ENCODE measurements at places on chromosomes 5 and 9. TPM values are rescaled to one million over a fixed set of nuclear protein-coding genes. Genes with fewer than 3 reads are reported as not detected.

The ITK gene
- not detected for total RNA-seq

The TRIM36 gene
- 5.4 TPM for total RNA-seq

The CCIN gene
- 1.2 TPM for total RNA-seq

The NDOR1 gene
- total RNA-seq, result 15.4 TPM

The PROB1 gene
- 6.2 TPM for total RNA-seq

- no peak for DNase-seq
Observed at GRCh38 chr9:26567976-26568375, 324.6 kb downstream of the CAAP1 start.

DNA sequence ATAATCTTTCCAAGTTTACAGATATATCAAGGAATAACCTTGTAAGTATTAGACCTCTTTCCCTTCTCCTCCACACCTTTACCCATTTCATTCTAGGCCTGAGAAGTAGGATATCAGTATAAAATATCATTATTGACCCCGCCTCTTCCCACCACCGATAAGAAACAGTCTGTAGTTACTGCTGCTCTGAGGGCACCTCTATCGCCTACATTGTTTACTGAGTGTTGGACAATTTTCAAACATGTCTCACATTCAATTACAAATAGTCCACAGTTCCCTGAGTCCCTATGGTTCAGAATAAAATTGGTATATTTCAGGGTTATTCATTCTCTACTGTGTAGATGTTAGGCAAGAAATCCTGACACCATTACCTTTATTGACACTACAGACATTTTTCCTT lies 73.4 kb downstream of the TEK start:
- no peak for DNase-seq

DNA sequence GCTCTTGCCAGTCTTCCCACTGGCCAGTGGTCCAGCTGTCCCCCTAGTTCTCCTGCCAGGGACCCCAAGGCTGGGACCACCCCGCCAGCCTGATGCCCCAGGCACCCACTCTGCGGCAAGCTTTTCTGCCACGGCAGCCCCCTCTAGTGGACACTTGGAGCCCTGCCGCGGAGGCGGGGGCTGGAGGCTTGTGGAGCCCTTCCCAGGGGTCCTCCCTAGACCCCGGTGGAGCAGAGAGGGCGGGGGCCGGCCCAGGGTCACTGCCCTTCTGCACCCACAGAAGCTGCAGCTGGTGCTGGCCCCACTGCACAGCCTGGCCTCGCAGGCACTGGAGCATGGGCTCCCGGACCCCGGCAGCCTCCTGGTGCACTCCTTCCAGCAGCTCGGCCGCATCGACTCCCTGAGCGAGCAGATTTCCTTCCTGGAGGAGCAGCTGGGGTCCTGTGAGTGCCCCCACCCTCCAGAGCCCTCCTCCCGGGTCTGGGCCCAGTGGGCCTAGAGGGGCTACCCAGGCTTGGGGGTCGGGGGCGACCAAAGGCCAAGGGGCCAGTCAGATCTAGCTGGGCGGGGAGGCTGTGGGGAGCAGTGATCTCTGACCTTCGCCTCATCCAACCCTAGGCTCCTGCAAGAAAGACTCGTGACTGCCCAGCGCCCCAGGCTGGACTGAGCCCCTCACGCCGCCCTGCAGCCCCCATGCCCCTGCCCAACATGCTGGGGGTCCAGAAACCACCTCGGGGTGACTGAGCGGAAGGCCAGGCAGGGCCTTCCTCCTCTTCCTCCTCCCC lies 9.1 kb downstream of the EGFL7 start:
- no peak for DNase-seq

GRCh38 chr9:127380479-127380878 lies 16.5 kb upstream of the SLC2A8 start:
- DNase-seq, result no peak

- DNase-seq, result peak; percentile 34
Observed at GRCh38 chr5:61332358-61332749, 296 bp downstream of the ZSWIM6 start.

GRCh38 chr9:82799286-82799685 lies 263.7 kb downstream of the RASEF start:
- DNase-seq, result no peak

DNA sequence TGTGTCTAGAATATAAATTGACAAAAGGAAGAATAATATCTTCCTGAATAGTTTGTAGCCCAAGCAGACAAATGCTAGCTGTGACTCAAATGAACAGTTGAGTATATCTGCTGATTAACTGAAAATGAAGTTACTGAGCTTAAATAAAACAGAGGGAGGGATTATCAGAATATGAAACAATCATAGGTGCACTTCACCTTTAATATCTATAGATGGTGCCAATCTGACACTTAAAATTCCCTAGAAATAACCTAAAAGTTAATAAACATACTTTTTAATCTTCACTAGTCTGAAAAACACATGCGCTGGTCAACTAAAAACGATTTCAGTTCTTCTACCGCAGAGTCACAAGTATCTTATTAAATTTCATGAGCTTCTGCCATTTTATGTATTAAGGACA lies 280.8 kb upstream of the RASA1 start:
- DNase-seq, result no peak

GRCh38 chr5:78542321-78542840 lies 106.2 kb downstream of the LHFPL2 start:
- no peak for DNase-seq

GRCh38 chr9:97565262-97565661 lies 63.8 kb downstream of the TMOD1 start:
- no peak for DNase-seq

DNA sequence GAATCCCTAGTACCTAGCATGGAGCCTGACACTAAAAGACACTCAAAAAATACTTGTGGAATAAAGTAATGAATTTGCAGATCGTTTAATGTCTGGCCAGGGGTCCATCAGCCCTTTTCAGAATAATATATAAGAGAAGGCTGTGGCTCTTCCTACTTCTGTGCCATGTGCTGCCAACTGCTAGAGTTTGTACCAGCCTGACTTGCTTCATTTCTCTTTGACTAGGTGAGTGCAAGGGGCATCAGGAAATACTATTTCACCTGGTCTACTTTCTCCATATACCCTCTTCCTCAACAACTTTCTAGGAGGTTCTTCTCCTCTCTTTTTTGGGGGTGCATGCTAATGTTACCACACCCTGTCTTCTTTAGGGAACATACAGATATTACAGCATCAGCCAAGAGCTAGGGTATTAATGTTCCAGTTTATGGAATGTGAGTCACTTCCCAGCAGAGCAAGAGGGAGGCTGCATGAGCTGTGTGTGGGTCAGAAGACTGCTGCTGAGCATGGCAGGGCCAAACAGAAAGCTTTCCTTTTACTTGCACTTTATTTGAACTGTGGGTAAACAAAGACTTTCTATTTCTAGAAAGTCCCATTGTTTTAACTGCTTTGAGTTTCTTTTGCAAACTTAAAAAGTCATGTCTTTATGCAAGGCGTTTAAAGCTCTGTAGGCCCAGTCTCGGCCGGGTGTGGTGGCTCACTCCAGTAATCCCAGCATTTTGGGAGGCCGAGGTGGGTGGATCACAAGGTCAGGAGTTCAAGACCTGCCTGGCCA lies 158.9 kb downstream of the ADAMTSL1 start:
- DNase-seq, result peak; percentile 89

DNA sequence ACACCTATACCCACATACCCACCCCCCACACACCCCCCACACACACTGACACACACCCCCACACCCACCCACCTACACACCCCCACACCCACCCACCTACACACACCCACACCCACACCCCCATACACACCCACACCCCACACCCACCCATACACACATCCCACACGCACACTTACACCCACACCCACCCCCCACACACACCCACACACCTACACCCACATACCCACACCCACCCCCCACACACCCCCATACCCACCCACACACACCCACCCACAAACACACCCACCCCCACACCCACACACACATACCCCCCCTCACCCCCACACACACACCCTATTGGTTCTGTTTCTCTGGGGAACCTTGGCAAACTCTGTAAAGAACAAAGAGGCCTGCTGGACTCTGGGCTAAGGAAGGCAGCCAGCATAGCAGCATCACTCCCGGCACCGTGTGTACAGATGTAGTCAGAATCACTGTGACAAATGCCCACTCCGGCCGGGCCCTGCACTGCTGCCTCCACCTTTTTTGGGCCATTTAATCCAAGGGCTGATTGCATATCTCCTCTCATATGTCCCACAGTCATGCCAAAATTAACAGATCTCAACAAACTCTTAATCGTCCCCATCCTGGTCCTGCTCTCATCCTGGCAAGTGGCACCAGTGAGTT lies 42.3 kb downstream of the COL23A1 start:
- DNase-seq, result no peak

- no peak for DNase-seq
Observed at GRCh38 chr5:67053229-67053628, 143.4 kb downstream of the CD180 start.

GRCh38 chr5:119316906-119317305 lies 38.9 kb upstream of the TNFAIP8 start:
- no peak for DNase-seq

DNA sequence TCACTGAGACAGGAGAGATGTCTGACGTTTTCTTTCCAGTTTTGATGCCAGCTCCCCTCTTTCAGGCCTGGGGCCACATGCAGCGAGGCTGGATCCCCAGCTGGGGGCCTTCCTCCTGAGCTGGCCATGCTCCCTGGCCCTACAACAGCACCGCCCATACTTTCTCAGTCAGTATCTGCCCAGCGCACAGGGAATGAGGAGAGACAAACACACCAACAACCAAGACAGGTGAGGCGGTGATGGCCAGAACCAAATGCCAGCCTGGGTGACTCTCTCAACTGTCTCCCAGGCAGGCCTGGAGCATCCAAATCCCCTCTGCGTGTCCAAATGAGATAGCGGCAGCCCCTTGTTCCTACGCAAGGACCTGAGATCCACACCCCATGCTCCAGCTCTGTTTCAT lies 109.6 kb downstream of the ROR2 start:
- no peak for DNase-seq

GRCh38 chr5:163276466-163276865 lies 160.9 kb upstream of the CCNG1 start:
- no peak for DNase-seq

DNA sequence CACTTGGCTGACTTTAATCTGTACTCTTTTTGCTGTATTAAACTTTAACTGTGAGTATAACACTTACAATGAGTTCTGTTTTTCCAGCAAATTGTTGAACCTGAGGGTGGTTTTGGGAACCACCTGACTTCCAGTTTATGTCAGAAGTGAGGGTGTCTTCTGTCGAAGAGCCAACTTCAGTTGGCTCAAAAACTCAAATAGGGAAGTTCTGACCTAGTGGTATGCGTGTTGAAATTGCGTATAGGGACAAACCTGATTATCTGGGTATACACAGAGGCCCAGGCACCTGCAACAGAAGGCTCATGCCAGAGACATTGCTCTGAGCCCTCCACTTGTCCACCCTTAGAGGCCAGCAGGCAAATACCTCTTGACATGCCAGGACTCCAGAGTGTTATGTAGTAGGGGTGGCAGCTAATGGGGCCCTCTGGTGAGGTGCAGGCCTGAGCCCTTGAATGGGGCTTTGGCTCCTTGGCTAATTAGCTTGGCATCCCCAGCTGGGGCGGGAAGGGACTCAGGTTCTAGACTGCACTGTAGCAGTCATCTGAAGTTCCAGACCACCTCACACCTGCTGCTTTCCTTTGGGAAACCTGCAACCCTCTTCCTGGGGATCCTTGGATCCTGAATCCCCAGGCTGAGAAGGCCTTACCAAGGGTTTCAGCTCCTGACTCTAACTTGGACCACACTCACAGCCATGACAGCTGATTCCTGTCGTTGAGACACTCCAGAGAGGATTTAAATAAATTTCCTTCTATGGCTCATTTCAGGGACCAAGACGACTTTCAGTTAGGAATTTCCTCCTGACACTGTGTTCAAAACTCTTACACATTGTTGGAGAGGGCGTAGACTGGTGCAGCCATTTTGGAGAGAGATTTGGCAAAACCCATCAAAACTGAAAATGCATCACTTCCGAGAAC lies 189.6 kb downstream of the HSPA4 start:
- no peak for DNase-seq

- no peak for DNase-seq
Observed at GRCh38 chr9:121318631-121319382, 50.8 kb downstream of the GSN start.

- DNase-seq, result no peak
Observed at GRCh38 chr9:110874963-110875674, 163.2 kb downstream of the LPAR1 start.

DNA sequence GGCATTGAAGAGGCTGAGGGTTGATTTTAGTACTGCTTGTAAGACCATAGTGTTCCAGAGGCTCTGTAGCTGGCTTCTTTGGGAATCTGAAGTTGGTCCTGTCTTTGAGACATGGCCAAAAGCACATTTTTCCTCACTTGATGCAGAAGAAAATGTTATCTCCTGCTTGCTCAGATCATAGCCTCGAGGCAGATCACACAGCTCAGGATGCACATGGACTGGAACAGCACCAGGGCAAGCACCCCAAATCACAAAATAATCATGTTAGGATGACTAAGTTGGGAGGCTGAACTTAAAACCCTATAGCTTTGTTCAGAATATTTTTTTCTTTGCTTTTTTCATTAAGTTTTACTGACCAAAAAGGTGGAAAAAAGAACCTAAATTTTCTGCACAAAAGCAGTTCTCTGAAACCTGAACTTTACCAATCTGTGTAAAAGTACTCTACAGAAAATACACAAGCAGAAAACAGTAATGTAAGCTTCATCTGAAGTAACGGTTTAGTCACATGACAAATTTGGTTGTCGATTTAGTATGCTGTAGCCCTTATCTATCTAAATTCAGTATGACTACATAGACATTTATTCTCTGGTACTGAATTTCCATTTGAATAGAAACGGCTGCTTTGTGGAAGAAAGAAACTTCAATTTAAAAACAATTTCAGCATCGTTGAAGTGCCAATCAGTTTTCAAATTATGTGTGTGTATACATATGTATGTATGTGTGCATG lies 3.4 kb downstream of the KLHL9 start:
- DNase-seq, result no peak

- DNase-seq, result no peak
Observed at GRCh38 chr5:123298335-123299030, 124.7 kb downstream of the CEP120 start.

GRCh38 chr9:68983522-68984424 lies 30.1 kb downstream of the PRKACG start:
- no peak for DNase-seq

DNA sequence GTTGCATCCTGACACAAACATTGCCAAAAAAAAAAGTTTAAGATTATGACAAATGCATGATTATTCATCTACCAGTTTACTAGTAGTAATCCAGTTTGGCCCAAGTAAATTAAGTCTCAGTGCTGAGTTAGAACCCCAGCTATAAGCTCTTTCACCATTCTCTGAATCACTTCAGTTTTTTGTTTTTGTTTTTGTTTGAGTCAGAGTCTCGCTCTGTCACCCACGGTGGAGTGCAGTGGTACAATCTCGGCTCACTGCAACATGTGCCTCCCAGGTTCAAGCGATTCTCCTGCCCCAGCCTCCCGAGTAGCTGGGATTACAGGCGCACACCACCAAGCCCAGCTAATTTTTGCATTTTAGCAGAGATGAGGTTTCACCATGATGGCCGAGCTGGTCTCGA lies 1.5 kb upstream of the PCYOX1L start:
- no peak for DNase-seq

DNA sequence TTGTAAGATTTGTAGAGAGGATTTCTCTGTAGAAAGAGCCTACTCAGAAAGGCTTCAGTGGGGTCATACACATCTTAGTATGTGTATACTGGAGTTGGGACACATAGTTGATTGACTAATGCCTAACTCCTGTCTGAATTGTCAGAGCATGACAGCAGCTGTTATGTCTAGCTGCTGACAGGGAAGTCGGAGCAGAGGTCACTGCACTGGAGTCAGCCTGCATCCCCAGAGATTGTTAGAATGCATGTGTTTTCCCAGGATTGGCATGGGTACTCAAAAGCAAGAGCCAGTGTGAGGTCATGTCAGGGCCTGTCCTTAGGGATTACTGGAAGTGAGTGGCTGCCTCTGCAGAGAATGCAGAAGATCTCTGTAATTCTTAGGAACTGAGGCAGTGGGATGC lies 82.7 kb downstream of the ITGA1 start:
- peak; percentile 94 for DNase-seq
